ENCODE measurements at places on chromosomes 13 and 19. TPM values are rescaled to one million over a fixed set of nuclear protein-coding genes. Genes with fewer than 3 reads are reported as not detected.

The FXYD1 gene
- not detected for total RNA-seq

The IL12RB1 gene
- 27.2 TPM for total RNA-seq

The BLVRB gene
- 21.7 TPM for total RNA-seq

The CCL25 gene
- total RNA-seq: 0.29 TPM

The NECTIN2 gene
- 0.65 TPM for total RNA-seq

The SOX1 gene
- not detected for total RNA-seq

The ABCA7 gene
- total RNA-seq: 14.6 TPM

The ZNF486 gene
- total RNA-seq: 15.5 TPM

The PSPN gene
- total RNA-seq: 1.4 TPM

The LILRB4 gene
- not detected for total RNA-seq

The KLK10 gene
- not detected for total RNA-seq
